Activated naive CD8-positive, alpha-beta T cell treated with anti-CD3 and anti-CD28 coated beads, Interleukin-2, amount 10 ng/mL, durations not matched to agents 7 days and 5 days (primary cell): ENCODE measurements at places on chromosomes 4 and X. TPM values are rescaled to one million over a fixed set of nuclear protein-coding genes. Genes with fewer than 3 reads are reported as not detected.

RBMXL3 gene
- not detected for total RNA-seq

PNMA5 gene
- total RNA-seq = 0.17 TPM

LRPAP1 gene
- total RNA-seq = 76.6 TPM

DNA sequence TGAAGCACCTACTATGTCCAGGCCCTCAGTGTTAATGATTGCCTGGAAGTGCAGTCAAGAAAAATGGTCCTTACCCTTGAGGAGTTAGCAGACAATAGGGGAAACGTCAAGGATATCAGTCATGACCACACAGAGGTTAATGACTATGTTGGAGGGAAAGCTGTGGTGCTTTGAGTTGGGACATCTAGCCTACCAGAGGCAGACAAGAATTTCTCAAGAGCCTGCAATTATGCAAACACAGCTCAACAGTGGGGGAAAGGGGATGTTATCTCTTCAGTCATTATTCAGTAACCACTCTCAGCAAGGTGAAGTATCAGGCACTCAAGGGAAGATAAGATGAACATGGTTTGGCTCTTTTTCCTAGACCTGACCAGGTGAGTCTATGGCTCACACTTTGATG lies 7.0 kb upstream of the FGFBP1 start:
- H3K27ac ChIP-seq = no peak overlapping the region
- H3K4me3 ChIP-seq = no peak overlapping the region
- no peak for DNase-seq
- no peaks in the 10 kb centered on the region for H3K36me3 ChIP-seq
- peaks cover 12% of the 10 kb centered on the region for H3K27me3 ChIP-seq

- peaks cover 4% of the 10 kb centered on the region for H3K27me3 ChIP-seq
- no peak overlapping the region for H3K4me3 ChIP-seq
- no peaks in the 10 kb centered on the region for H3K4me1 ChIP-seq
- no peaks in the 10 kb centered on the region for H3K36me3 ChIP-seq
- DNase-seq = no peak
- no peak overlapping the region for H3K27ac ChIP-seq
Observed at GRCh38 chr4:36533944-36534343, 252.5 kb downstream of the DTHD1 start.

DNA sequence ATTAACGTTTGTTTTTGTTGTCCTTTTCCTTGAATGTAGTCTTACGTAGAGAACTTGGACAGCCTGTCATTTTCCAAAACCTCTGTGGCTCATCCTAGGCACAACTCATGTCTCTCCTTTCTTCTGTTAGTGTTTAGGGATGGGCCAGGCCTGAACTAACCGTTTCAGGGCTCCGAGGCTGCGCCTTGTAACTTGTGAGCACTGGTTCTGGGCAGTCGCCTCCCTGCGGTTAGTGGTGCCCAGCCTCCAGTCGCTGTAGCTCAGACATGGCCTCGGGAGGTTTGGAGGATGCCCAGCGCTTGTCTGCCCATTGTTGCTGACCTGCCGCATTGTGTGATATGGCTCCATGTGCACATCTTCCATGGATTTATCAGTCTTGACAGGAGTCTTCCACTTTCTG lies 32.8 kb downstream of the TMEM131L start:
- peak overlapping the region; percentile 70 for H3K4me3 ChIP-seq
- H3K27me3 ChIP-seq = no peaks in the 10 kb centered on the region
- DNase-seq = no peak
- H3K4me1 ChIP-seq = peaks cover 73% of the 10 kb centered on the region

GRCh38 chr4:140158365-140159030 lies 4.5 kb upstream of the MAML3 start:
- H3K4me1 ChIP-seq = peaks cover 17% of the 10 kb centered on the region
- H3K27ac ChIP-seq = no peak overlapping the region
- H3K4me3 ChIP-seq = no peak overlapping the region
- no peaks in the 10 kb centered on the region for H3K27me3 ChIP-seq
- no peak for DNase-seq

DNA sequence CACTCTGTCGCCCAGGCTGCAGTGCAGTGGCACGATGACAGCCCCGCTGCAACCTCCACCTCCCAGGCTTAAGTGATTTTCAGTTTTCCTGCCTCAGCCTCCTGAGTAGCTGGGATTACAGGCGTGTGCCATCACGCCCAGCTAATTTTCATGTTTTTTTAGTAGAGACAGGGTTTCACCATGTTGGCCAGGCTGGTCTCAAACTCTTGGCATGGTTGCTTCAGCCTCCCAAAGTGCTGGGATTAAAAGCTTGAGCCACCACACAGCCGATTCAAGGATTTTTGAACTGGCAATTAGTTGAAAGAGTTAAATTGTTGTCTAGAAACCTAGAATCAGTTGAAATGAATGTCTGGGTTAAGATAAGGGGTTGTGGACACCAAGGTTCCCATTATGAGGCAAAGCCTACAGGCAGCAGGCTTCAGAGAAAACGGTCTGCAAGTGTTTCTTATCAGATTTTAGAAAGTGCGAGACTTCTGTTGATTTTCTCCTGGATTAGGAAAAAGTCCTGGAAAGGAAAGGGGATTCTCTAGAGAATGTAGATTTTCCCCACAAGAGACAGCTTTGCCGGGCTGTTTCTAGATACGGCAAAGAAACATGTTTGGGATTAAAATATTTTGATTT lies 8.3 kb upstream of the CCNI start:
- no peak for DNase-seq
- H3K36me3 ChIP-seq = peaks cover 2% of the 10 kb centered on the region
- H3K27ac ChIP-seq = no peak overlapping the region
- H3K4me3 ChIP-seq = no peak overlapping the region
- peaks cover 5% of the 10 kb centered on the region for H3K4me1 ChIP-seq

DNA sequence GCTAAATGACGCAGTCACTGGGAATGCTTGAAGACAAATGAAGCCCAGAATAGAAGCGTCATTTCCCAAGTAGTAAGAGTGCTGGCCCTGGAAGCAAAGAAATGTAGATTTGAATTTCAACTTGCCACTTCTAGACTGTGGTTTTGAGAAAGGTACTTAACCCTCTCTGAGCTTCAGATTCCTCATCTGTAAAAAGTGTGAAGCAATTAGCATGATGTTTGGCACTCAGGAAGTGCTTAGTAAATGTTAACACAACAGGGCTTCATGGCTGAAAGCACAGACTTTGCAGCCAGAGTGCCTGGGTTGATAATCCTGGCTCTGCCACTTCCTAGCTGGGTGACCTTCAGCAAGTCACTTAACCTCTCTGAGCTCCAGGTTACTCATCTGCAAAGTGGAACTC lies 147.4 kb upstream of the RPS6KA3 start:
- peaks cover 5% of the 10 kb centered on the region for H3K36me3 ChIP-seq
- no peaks in the 10 kb centered on the region for H3K27me3 ChIP-seq
- DNase-seq = no peak
- H3K4me3 ChIP-seq = peak overlapping the region; percentile 16
- H3K4me1 ChIP-seq = peaks cover 38% of the 10 kb centered on the region

- H3K27ac ChIP-seq = no peak overlapping the region
- no peak overlapping the region for H3K4me3 ChIP-seq
- H3K4me1 ChIP-seq = peaks cover 4% of the 10 kb centered on the region
- peaks cover 28% of the 10 kb centered on the region for H3K27me3 ChIP-seq
Observed at GRCh38 chr4:121462660-121463261, 81.9 kb upstream of the QRFPR start.

DNA sequence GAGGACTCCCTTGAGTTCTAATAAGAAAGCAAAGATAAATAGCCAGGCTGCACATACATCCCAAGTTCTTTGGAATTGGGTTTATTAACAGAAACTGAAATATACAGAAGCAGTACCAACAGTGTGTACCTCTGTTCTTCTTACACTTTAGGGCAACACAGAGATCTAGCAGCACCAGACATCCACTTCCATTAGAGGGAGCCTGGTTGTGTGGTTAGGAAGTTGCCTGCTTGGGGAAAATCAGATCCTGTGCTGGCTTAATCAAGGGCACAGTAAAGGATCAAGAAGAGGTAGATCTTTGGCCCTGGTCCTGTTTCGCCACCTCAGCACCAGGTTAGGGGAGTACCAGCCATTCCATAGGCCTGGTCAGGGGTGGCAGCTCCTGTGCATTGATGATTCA lies 231.1 kb upstream of the ARHGAP24 start:
- no peak overlapping the region for H3K27ac ChIP-seq
- DNase-seq = no peak
- H3K4me3 ChIP-seq = no peak overlapping the region
- H3K4me1 ChIP-seq = no peaks in the 10 kb centered on the region

GRCh38 chr4:147964266-147964880 lies 232.5 kb downstream of the ARHGAP10 start:
- H3K4me1 ChIP-seq = no peaks in the 10 kb centered on the region
- no peak for DNase-seq
- H3K36me3 ChIP-seq = peaks cover 4% of the 10 kb centered on the region
- H3K27me3 ChIP-seq = no peaks in the 10 kb centered on the region
- no peak overlapping the region for H3K4me3 ChIP-seq

GRCh38 chrX:24902806-24903205 lies 113.0 kb downstream of the ARX start:
- H3K27ac ChIP-seq = no peak overlapping the region
- DNase-seq = no peak
- H3K4me1 ChIP-seq = no peaks in the 10 kb centered on the region

- H3K4me1 ChIP-seq = peaks cover 38% of the 10 kb centered on the region
- peak overlapping the region; percentile 44 for H3K4me3 ChIP-seq
- DNase-seq = no peak
- peaks cover 35% of the 10 kb centered on the region for H3K36me3 ChIP-seq
- no peaks in the 10 kb centered on the region for H3K27me3 ChIP-seq
- peak overlapping the region; percentile 31 for H3K27ac ChIP-seq
Observed at GRCh38 chr4:80010316-80010715, 62.7 kb downstream of the ANTXR2 start.

GRCh38 chr4:183840311-183840710 lies 64.8 kb upstream of the STOX2 start:
- DNase-seq = peak; percentile 60
- peaks cover 10% of the 10 kb centered on the region for H3K27me3 ChIP-seq
- H3K4me3 ChIP-seq = no peak overlapping the region
- H3K4me1 ChIP-seq = no peaks in the 10 kb centered on the region
- no peak overlapping the region for H3K27ac ChIP-seq
